ENCODE measurements at places on chromosomes 2 and 18.

- no peak for DNase-seq
These were observed 80.8 kb downstream of the MEIS1 start for GRCh38 chr2:66515743-66516142.

DNA sequence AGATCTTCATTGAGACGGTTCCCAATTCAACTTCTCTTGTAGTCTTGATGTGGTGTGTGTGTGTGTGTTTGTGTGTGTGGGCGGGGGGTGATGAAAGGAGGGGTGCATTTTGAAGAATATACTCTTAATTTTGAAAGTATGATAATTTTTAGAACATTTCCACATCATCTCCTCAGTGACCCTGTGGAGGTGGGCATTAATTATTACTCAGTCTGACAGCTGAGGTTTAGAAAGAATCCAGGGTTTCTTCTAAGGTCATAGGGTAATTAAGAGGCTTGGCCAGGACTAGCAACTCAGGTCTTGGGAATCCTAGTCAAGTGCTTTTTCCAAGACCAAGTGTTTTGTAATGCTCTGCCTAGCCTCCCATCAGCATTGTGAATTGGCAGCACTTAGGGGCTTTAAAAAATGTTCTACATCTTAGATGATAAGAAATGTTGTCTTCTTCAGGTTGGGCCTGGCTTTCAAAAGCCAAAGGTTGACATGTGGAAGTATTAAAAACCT lies 100.5 kb downstream of the SPTBN1 start:
- DNase-seq: no peak

DNA sequence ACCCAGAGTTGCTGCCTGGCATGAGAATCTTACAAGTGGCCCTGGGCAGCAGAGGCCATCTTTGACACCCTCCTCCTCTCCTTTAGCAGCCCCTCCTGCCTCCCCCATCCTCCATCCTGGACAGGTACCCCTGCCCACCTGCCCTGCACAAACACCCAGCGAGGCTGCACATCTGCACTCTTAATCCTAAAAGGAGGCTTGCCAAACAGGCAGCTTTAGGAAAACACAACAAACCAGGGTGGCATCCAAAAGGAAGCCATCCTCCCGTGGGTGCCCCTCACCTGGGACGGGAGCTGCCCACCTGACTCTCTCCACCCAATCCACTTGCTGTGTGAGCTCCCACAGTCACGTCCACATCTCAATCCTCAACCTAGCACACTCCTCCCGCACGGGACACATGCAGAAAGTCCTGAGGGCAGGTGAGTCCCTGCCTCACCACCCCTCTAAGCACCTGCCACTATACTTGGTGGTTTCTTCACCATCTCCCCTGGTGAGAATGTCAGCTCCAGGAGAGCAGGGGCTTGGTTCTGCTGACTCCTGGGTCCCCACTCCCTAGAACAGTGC lies 5.8 kb downstream of the BIN1 start:
- no peak for DNase-seq

- DNase-seq: no peak
These were observed 5.3 kb downstream of the LHCGR start for GRCh38 chr2:48750128-48750739.

DNA sequence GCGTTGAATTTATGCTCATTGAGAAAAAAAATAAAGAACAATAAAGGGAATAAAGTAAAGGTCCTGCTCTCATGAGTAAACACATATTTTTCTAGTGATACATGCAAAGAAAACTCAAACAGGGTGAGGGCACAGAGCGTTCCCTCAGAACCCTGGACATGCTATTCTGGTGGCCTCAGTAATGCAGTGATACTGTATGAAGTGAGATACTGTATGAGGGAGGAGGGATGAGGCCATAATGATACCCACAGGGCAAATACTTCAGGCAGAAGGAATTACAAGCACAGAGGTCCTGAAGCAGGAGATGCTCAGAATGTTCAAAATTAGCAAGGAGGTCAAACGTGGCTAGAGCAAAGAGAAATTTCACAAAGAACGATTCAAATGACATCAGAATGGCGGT lies 28.4 kb upstream of the RNU4ATAC start:
- DNase-seq: no peak

DNA sequence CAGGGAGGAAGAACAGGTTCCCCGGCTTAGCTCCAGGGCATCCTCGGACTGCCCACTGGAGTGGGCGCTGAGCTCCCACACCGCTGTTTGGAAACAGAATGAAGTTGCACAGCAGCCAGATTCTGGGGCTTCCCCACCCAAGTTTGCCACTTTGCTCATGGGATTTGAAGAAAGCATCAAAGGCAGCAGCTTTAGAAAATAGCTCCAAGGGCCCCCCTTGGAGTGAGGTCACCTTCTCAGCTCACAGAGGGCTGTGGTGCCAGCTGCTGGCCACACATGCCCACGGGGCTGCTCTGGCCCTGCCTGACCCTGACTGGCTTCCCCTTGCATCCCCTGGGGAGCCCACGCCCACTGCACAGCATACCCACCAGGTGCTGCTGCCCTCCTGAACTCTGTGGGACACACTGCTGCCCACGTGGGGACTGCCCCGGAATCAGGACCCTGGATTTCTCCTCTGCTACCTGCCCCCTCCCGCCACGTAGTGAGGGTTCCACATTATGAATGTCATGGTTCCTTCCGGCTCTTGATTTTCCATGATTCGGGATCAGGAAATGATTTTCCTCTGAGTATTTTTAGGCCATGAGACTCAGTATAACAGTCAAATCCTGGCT lies 70.3 kb downstream of the TGOLN2 start:
- DNase-seq: no peak

DNA sequence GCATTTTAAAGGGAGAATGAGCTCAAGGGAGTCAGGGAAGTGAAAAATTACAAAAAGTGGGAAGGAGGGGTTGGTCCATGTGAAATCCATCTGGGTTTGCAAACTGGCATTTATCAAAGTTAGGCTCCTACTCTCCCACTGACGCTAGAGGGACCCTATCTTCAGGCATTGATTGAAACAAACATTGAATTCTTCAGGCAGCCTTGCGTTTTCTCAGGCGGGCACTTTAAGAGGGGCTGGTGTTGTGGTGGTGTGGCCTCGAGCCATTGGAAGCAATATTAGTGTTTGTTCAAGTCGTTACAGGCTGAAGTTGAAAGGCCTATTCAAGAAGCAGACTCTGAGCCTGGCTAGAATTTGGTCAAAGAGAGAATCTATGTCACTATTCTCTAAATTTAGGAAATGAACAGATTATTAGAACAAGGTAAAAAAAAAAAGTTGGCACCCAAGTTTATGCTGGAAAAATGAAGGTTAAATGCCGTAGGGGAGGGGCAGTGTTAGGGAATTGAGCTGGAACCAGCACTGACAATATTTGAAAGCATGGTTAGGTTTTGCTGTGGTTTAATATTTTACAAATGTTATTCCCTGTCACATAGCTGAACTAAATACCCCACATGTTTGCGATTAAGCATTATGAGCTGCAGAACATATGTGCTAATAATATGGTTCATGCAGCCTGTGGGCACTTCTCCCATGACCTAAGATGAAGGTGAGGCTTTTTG lies 36.8 kb downstream of the STON1 start:
- DNase-seq: no peak

- no peak for DNase-seq
These were observed 5.1 kb downstream of the PLEKHA3 start for GRCh38 chr2:178485356-178485755.

GRCh38 chr2:12169721-12170120 lies 423.3 kb downstream of the LPIN1 start:
- DNase-seq: peak; percentile 15

GRCh38 chr2:100643906-100644501 lies 81.2 kb downstream of the PDCL3 start:
- no peak for DNase-seq

GRCh38 chr2:172278667-172279066 lies 148.7 kb upstream of the ITGA6 start:
- no peak for DNase-seq

DNA sequence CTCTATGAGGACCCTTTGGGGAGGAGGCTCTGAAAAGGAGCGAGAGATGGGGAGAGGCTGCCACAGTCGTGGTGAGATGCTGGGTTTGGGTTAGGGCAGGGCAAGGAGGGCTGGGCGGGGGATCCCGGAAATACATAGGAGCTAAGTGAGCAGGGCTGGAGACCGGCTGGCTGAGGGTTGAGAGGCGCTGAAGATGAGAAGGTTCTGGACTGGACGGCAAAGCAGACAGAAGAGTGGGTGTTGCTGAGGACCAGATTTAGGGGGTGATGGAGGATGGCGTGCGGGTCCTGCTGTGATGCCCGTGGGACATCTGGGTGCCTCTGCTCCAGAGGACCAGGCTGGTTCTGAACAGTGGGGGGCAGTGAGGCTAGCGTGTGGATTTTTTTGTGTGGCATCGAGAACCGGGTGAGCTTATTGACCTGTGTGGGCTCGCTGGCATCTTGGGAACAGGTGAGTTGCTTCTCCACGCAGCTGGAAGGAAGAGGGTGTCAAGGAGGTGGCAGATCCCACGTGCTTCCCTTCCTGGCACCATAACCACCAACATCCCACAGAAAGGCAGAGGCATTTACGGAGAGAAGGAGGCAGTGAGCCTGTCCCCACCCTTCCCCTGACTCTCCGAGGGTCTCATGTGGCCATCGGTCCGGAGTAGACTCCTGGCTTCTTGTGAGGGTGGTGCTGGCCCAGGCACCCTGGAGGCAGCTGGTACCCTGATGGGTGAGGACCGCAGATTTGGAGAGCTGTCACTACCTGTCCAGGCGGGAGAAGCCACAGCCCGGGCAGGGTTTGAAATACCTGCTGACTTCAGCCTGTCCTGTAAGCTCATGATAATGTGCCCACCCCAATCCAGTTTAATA lies 70.3 kb downstream of the ASB1 start:
- DNase-seq: no peak

- DNase-seq: no peak
These were observed 582.2 kb upstream of the DDX18 start for GRCh38 chr2:117232305-117232704.

- DNase-seq: no peak
These were observed 50.9 kb downstream of the REEP1 start for GRCh38 chr2:86286516-86286915.

DNA sequence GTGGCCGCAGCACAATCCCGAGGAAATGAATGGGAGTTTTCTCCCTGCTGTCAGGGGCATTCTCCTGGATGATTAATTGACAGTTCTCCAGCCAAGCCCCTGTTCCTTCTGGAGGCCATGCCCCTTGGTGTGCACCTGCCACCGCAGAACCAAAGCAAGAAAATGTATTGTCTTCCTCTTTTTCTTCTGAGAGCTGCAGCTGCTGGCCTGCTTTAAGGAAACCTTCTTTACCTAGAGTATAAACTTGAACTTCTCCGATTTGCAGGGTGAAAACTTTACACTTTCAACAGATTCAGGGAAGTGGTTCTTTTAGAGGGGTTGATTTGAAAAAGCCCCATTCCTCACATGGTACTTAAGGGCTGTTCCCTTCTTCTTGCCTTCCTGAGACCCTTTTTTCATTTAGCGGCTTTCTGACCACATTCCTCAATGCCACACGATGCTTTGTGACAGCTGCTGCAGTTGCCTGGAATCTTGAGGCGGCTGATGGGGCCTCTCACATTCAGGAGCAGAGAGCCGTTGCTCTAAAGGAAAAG lies 402.8 kb downstream of the TXNL1 start:
- DNase-seq: no peak

DNA sequence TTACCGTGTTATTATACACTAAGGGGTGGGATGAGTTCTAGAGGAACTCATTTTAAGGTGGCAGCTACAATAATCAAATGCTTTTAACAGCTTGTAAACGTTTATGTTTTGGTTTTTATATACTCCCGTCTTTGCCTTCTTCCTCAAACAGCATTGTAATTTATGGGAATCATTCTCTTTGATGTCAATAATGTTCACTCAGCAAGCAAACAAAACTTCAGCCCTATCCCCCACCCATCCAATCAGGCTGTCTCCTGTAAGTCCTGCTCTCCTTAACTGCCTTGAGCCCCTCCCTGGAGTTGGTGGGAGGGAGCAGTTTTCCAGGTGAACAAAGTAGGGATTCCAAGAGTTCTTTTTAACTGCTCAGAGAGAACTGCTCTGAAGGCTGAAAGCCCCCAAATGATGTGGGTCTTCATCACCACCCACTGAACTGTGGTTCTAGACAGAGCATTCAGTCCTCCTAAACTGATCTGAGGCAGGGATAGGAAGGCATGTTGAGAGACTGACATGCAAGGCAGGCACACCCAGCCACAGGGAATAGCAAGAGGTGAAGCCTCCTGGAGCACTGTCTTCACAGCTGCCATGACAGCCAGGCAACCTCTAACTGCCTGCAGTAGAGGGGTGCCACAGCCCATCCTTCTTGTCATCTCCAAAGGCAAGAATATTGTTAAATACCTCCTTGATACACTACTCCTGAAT lies 17.5 kb downstream of the MYO5B start:
- DNase-seq: no peak

DNA sequence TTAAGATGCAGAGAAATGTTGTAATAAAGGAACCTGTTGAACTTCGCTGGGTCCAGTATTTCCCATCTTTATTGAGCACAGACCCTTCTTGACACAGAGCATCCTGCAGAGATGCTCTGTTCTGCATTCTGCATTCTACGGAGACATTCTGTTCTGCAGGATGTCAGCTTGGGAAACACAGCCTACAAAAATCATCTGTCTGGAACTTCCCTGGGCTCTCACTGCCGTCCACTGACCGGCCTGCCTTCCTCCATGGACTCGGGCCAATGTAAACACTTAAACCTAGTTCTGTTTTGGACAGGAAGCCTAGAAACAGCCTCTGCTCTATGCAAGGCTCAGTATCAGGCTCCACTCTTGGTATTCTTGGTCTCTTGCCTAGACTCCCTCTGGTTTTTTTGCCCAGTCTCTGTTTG lies 90.0 kb upstream of the PPP1CB start:
- no peak for DNase-seq

DNA sequence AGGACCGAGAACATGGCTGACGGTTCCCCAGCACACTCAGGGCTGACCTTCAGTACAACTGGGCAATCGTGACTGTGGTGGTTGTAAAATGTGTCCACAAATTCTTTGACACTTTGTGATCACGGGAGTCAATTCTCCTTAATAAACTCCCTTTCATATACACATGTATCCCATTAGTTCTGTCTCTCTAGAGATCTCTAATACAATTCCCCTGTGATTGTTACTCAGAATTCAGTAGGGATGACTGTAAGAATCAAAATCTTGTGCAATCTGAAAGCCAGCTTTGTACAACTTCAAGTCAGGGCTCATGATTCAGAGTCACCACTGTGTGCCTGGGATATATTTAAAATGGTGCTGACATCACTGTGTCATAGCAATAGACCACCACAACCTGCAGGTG lies 89.5 kb upstream of the LMAN1 start:
- no peak for DNase-seq

- DNase-seq: peak; percentile 45
These were observed 3.5 kb upstream of the RNU4ATAC start for GRCh38 chr2:121527009-121527682.

DNA sequence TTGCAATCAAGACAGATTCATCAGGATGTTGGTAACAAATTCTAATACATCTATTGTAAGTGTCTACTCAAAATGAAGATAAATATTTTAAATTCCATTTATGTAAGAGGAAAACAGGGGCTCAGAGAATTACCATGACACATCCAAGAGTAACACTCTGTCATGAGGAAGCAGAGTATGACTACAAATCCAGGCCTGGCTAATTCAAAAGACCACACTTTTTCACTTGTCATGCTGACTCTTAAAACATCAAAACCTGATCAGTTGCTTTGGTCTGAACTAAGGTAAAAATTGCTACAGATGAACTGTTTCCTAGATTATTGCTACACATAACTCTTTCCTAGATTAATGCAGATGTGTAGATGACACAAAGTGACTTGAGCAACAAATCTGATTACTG lies 880.6 kb downstream of the TSN start:
- no peak for DNase-seq
